NCI-H460 (cell line): ENCODE measurements at places on chromosomes 3 and 15. TPM values are rescaled to one million over a fixed set of nuclear protein-coding genes. Genes with fewer than 3 reads are reported as not detected.

Gene FOXL2
- total RNA-seq, result 2.7 and 3.0 TPM in 2 replicates

Gene PIGZ
- total RNA-seq, result 0.17 and 0.50 TPM in 2 replicates

Gene ANKRD34C
- not detected in 2 replicates for total RNA-seq

Gene NOX5
- total RNA-seq, result 0.23 and 0.64 TPM in 2 replicates

Gene ABI3BP
- 1.3 and 1.7 TPM in 2 replicates for total RNA-seq

Gene WDR93
- 0.17 and 0.30 TPM in 2 replicates for total RNA-seq

Gene TNNC1
- total RNA-seq, result 0.30 TPM in 1 of 2 replicates, not detected in the other

Gene GOLGA6D
- not detected in 2 replicates for total RNA-seq

- DNase-seq, result no peak
These were observed 92.0 kb upstream of the TRIM42 start for GRCh38 chr3:140585828-140586227.

GRCh38 chr3:114902691-114903101 lies 244.4 kb downstream of the ZBTB20 start:
- no peak for DNase-seq

DNA sequence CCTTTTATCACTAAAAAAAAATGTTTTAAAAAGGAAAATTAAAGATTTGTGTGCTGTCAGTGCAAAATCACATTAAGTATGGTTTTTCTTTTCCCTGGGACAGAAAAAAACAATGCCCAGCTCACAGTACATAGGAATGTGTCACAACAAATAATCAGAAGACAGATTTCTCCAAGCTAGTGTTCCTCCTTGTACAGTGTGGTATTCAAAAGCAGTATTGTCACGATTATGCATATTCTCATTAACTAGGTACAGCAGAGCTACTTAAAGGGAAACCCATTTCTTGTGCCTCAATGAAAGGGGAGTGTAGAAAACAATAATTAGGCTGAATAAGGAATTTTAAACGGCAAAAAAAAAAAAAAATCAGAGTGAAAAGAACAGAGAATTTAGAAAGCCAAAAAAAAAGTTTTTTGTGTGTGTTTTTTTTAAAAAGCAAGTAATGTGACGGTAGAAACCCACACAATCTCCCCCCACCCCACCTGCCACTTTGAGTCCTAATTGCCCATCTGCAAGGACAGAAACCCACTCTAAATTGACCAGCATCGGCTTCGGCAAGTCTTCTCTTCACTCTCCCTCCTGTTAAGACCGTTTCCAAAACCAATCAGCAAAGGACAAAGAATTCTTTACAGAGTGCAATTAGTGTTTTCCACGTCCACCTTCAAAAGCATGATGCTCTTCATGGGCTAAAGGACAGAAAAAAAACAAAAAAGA lies 41.0 kb downstream of the EIF4E3 start:
- no peak for DNase-seq

- DNase-seq, result no peak
These were observed 353.1 kb downstream of the CHL1 start for GRCh38 chr3:549636-550035.

DNA sequence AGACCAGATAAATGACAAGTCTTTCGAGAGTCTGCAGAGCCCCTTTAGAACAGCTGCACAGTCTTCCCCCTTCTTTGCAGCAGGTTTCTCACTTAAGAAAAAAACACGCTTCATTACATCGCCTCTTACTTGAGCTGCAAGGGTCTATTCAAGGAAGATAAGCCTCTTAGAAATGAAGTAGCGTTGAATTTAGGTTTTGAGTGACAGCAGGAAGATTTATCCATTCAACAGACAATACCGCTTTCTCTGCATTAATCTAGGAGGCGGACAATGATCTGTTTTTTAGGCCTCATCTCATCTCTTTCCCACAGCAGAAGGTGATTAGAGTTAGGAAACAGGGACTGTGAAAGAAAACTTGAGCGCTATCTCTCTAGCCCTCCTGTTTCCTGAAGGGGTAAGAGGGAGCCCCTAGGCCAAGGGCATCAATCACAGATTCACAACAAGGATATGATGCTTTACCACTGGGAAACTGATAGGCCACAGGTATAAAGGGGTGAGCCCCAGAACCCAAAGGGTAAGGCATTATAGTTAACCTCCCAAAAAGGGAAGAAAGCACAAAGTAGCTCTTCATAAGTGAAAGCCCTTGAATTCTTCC lies 84.3 kb downstream of the MECOM start:
- DNase-seq, result no peak

- DNase-seq, result no peak
These were observed 8.2 kb downstream of the DENND4A start for GRCh38 chr15:65783872-65784271.

DNA sequence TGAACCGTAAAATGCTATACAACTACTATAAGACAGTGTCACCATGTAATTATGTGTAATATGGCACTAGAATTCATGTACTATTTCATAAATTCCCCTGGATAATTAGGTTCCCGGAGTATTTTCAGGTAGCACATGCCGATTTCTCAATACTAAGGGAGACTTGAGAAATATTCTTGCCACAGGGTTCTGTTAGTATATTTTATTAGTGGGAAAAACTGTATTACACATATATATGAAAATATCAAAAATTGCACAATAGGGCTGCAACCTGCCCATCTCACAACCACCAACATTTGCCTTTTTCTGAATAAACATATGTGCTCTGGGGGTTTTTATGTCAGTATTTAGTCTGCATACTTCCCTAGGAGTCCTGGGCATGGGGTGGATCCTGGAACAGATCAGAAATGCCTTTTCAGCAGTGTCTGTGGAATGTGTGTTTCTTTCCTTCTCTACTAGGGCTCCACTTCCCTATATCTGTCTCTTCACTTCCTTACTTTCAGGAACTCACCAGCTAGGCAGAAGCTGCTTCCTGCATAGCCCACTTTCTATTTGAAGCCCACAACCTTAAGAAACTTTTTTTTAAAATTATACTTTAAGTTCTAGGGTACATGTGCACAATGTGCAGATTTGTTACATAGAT lies 87.5 kb downstream of the RPL39L start:
- no peak for DNase-seq

DNA sequence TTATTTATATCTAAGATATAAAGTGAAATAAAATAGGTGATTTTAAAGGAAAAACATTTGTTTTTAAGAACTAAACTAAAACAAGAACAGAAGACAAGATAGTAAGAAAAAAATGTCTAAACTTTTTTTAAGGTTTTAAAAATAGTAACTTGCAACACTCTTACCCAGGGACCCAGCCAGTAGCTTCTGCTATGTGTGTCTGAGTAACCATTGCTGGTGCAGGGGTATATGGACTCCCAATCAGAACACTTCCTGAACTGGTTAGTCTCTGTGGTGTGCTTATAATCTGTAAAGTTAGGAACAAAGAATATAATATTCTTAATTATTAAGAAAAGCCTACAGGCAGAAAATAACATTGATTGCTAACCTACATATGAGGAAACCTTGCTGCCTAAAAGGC lies 118.4 kb downstream of the ATP1B3 start:
- DNase-seq, result no peak

- DNase-seq, result no peak
These were observed 708 bp downstream of the SEC22A start for GRCh38 chr3:123202451-123202850.

DNA sequence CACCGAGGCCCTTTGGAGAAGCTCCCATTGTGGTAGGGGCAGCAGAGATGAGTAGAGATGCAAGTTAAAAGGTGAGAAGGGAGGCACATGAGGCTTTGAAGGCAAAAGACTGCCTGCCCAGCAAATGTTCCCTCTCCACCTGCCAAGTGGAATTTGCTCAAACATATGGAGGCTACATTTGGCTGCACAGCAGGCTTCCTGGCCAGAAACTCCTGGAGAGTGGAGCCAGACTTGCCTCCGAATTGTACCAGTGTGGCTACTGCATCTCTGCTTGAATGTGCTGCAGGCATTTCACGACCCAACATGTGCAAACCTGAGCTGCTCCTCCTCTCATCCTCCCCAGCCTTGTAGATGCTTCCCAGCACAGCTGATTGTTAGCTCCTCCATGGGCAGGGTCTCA lies 229.2 kb downstream of the ZNF621 start:
- no peak for DNase-seq

GRCh38 chr3:134079111-134079547 lies 49.4 kb upstream of the SLCO2A1 start:
- DNase-seq, result no peak
